ENCODE measurements at places on chromosomes 12 and 14.
A peak's percentile ranks its signal among the peaks of the same experiment; 100 is the strongest.

DNA sequence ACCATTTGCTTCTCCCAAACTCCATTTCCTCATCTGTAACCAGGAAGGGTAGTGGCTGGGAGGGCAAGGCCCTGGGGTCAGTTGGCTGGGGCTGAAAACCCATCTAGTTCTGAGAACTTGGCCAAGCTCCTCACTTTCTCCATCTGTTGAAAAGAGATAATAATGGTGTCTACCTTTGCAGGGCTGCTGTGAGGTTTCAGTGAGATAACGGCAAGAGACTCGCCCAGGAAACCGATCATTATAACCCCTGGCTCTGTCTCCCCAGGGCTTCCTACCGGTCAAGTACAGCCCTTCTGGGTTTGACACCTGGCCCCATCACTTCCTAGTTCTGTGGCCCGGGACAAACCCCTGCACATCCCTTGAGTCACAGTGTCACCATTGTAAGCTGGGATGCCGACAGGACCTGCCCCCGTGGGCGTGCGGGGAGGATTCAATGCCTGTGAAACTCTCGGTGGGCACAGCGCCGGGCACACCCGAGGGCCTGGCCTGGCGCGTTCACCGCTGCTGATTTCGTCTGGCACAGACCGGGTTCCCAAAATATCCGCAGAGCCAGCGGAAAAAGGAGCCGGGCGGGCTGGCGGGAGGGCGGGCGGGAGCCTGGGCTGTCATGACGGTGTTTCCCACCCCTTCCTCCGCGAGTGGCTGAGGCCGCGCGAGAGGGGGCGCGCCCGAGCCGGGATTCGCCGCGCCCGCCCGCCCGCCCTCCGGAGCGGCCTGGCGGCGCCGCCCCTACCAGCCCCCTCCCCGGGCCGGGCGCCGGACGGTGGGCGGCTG, 4.4 kb downstream of the KMT5A start:
- peak; percentile 34 for DNase-seq

GRCh38 chr14:74346341-74346740, 1.9 kb upstream of the VRTN start:
- no peak for DNase-seq

DNA sequence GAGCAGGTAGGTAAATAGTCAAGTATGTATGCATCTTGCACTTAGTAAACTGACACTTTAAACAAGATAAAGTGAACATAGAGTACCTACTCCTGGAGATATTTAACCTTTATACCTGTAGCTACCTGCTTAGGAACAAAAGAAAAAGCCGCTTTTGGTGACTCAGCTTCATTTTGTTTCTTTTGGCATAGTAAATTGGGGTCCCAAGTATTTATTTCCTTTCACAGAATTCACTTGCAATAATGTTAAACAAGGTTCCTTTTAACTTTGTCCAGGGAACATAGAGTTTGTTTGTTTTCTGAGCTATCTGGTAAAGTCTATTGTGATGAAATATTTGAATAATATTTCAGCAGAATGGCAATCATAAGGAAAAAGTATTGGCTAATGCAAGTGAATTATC, 20.0 kb downstream of the SLCO1B3 start:
- no peak for DNase-seq

DNA sequence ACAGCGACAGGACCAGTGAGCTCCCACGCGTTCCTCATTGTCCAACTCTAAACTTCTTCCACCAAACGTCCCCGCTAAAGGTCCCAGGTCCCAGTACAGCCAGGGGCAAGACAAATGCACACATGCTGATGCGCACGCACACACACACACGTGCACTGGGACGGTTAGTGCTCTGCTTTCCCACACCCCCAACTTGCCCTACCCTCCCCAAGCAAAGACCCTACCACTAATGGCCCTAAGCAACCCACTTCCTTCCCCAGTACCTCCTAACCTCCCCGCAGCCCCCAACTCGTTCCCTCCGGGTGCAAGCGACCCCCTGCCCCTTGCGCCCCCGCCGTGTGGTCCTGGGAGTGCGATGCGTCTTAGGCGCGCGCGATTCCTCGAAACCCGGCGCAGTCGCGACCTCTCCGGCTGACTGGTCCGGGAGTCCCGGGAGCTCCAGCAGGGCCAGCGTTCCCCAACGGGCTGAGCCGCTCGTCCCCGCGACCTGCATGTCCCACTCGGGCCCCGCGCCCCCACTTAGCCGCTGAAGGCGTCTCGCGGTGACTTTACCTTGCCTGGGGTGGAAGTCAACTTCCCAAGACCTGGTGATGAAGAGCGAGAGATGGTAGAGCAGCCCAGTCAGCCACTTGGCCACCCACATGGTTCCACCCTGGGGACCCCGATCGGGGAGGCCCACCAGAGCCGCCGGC, 578 bp downstream of the ADAMTS20 start:
- DNase-seq, result no peak

- peak; percentile 60 for DNase-seq
Measured at GRCh38 chr12:107126796-107127481, 33.6 kb upstream of the CRY1 start.

GRCh38 chr12:98533723-98534251, 18.4 kb downstream of the TMPO start:
- no peak for DNase-seq

DNA sequence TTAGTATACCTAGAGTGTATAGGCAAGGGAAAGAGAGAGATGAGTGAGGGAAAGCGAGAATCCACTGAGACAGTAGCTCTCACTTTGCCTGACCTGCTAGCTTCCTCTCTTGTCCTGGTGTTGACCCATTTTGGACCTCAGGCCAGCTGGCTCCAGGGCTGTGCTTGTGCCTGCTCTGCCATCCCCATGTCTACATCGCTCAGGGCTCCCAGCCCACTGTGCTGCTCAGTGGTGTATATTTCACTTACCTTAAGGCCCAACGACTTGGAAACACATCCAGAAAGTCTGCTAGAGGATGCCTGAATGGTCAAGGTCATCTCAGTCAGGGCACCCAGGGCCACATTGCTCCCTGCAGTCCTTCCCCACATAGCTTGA, 964 bp upstream of the SERPINA4 start:
- no peak for DNase-seq

- no peak for DNase-seq
Measured at GRCh38 chr14:56378475-56378877, 201.1 kb upstream of the TMEM260 start.

- DNase-seq, result peak; percentile 38
Measured at GRCh38 chr12:68236421-68237059, 10.9 kb upstream of the IL26 start.

GRCh38 chr12:54340846-54341245, 15.9 kb downstream of the COPZ1 start:
- no peak for DNase-seq

DNA sequence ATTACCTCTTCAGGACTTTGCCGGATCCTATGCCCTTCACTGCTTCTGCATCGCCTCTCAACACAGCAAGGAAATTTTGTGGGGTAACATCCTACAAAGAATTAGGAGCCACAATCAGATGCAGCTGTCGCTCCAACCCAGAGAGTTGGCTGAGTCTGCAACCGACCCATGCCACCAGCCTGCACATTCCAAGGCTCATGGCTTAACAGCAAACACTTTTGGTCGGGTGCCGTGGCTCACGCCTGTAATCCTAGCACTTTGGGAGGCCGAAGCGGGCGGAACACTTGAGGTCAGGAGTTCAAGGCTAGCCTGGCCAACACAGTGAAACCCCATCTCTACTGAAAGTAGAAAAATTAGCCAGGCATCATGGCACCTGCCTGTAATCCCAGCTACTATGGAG, 32.3 kb downstream of the LGMN start:
- no peak for DNase-seq

DNA sequence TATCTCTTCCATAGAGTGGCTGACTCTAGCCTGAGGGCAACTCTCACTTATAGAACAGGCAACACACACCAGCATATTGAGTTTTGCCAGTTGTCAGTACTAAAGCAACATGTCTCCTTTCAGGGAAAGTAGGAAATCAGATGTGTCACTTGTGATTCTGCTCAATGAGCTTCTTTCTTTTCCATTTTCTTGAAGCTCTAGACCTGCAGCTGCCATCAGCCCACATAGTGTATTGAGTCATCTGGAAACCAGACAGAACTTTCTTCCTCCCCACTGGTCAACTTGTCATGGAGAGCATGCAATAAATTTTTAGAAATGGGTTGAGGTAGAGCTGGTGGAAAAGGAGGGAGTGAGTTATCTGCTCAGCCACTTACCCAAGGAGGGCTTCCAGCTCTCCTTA, 209.0 kb upstream of the PLEKHG7 start:
- DNase-seq, result no peak

- no peak for DNase-seq
Measured at GRCh38 chr12:130685250-130685787, 30.8 kb downstream of the RIMBP2 start.

GRCh38 chr12:1844661-1845409, 24.5 kb downstream of the LRTM2 start:
- DNase-seq, result no peak

GRCh38 chr12:79885911-79886490, 48.9 kb downstream of the PPP1R12A start:
- DNase-seq, result no peak

DNA sequence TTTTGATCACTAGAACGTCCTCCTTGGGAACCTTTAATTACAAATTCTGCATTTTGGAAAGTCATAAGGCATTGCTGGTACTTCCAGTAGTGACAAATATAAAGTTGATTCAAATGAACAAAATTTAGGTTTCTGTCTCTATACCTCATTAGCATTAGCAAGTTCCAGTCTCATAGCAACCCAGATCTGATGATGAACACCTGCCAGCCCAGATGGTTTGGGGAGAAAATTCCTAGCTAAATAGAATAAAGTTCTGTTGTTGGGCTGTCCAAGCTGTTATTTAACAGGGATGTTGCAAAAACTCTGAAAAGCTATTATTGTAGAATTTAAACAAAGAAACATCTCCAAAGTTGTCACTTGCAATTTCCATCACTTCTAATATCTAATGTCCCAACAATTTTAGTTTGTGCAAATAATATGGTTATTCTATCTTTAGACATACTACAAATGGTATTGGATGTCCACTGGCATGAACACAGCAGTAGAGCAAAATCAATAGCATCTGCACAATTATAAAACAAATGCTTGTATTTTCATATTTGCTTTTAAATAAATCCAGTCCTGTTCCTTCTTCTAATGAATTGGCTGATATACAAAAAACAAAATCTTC, 299.4 kb downstream of the SLC16A7 start:
- DNase-seq, result no peak

- DNase-seq, result no peak
Measured at GRCh38 chr14:95711476-95712176, 2.3 kb downstream of the TCL1A start.

DNA sequence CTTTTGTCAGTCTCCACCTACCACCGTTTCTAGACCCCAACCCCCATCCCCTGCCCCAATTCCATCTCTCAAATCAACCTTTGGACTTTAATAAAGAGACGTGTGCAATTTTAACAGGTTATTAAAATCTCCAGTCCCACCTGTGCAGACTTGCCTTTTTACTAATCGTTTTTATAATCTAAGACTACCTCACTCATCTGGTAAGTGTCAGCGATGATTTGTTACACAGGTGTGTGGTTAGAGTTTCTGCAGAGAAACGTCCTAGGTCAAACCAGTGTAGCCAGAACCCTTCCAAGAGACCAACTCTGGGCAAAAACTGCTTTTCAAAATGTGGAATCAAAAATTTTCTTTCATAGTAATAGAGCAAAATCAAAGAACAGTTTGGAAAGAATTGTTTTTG, 60.4 kb upstream of the PELI2 start:
- DNase-seq, result no peak

- DNase-seq, result no peak
Measured at GRCh38 chr12:25529738-25530137, 23.3 kb downstream of the LMNTD1 start.

DNA sequence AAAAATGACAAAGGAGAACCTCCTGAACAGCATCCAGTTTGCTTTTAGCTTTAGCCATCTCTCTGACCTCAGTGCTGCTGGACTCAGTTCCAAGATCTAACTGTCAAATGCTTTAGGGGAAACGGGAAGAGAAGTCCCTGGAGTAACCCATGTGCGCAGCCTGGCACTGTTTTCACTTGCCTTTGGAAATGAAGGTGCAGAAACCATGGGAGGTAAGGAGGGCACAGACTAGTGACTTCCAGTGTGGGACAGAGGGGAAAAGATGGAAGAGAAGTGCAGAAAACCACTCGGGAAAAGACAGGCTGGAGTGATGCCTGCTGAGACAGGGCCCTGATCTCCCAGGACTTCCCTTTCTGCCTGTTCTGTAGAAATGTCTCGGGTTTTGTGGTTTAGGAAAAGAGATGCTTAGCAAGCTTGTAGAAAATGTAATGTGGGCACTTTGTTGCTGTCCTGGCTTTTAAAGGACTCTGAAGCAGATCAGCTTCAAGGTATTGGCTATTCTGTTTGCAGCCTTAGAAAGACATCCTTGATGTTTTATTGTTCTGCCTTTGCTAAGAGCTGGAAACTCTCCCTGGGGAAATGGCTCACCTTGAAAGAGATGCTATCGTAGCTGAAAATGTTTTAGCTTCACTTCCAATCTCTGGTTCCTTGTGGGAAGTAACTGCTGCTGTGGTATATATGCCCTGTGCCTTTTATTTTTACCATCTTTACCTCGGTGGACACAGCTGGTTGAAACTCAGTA, 124.6 kb upstream of the HIF1A start:
- DNase-seq, result no peak

- DNase-seq, result peak; percentile 29
Measured at GRCh38 chr14:53295985-53296582, 143.0 kb upstream of the DDHD1 start.

GRCh38 chr14:49768301-49769121, 558 bp downstream of the KLHDC2 start:
- DNase-seq, result peak; percentile 43

All from NCI-H748 treated with DMSO at 0.1 percent for 48 hours (cell line).